Inflammatory macrophage treated with lipopolysaccharide for 1 hour (primary cell): ENCODE measurements at places on chromosomes 4 and X.
A peak's percentile ranks its signal among the peaks of the same experiment; 100 is the strongest.

DNA sequence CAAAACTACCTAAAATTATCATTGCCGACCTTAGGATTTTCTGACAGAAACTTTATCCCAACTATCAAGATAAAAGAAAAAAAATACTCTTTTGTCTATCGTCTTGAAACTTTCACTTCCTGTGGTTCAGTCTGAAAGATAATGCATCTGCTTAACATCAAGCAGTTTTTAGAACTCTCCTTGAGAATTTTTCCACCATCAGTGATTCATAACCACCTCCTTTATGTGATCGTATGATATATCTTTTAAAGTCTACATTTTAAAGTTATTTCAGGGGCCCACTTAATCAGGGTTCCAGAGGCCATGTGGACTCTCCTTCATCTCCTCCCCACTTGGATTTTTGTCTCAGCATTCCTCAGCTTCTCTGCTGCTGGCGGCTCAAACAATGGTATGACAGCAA is 272.8 kb upstream of the TENM3 start:
- DNase-seq: no peak

DNA sequence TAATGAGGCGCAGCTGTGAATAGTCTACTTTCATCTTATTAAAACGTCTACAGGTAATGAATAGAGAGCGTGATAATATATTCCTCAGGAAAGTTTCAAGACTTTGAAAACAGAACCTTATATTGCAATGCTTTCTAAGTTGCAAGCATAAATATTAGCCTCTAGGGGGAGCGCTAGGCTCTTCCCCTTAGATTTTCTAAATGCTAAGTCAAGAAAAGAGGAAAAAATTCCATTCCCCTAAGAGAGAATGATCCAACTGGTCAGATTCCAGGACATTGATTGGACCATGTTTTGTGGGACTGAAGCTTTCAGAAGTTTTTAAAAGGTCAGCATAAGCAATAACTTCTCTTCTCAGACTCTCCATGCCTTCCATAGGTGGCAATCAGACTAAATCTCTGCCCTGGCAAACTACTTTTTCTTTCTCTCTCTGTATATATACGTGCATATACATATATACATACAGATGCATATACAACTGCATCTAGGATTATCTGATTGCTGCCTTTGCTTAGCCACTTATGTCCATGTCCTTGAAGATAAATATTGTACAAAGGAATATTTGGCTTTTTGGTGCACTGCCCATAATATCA is 492.9 kb downstream of the INPP4B start:
- DNase-seq: peak; percentile 63

DNA sequence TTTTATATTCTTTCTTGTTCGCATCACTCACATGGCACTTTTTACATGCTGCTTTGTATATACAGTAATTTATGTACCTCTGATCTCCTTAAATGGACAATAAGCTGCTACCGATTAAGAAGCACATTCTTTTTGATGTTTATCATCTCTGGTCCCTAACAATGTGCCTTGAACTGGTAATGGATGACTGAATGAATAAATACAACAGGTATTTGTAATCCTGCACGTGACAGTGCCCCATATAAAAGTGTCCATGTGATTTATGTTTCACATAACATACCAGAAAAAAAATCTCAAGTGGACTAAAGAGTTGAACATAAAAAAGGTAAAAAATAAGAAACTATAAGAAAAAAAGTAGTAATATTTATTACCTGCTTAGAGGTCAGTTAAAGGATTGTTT is 7.7 kb upstream of the SLAIN2 start:
- no peak for DNase-seq

DNA sequence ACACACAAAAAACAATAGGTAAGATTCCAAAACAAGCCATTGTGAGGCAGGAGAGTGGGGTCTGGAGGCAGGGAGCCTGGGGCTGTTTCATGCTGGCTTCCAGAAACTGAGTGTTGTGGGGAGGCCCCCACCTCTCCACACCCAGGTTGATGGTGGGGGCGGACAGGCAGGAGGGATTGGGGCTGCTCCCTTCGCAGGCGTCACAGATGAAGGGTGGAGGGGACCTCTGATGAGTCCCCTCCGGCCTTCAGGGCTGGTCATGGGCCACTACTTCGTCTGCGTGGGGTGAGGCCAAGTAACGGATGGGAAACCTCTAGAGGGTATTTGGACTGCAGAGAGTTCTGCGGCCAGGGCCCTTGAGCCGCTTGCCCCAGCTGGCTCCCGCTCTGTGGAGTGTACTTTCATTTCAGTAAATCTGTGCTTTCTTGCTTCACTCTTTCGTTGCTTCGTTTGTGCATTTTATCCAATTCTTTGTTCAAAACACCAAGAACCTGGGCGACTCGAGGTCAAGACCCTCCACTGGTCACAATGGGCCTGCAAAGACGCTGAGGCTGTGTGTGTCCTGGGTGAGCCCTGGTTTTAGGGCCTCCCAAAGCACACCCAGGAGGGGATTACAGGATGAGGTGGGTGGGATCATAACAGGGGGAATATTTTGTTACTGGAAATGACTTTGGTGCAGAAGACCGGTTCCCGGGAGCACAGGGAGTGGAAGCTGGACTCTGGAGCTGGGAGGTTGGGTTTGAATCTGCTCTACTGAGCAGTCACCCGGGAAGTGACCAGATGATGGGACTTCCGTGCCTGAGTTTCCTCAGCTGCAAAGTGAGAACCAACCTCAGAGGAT is 83.7 kb upstream of the ADRA2C start:
- DNase-seq: no peak

DNA sequence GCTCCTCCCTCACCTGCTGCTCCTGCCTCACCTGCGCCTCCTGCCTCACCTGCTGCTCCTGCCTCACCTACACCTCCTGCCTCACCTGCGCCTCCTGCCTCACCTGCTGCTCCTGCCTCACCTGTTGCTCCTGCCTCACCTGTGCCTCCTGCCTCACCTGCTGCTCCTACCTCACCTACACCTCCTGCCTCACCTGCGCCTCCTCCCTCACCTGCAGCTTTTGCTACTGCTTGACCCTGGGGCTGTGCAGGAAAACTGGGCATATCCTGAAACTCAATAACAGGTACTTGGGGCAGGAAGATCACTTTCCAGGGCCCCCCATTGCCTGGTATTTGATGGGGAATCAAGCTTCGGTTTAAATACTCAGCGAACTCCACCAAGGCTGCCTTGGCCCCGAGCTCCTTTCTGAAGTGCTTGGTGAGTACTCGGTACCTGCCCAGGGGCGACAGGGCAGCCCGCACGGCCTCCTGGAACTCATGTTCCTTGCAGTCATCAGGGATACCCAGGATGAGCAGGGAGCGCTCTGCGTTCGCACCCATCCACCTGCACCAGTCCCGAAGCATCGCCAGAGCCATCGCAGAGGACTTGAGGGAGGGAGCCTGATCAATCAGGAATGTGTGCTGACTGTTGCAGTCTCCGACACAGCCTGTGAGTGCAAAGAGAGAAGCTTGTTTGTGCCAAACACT is 2.7 kb downstream of the PNMA6E start:
- no peak for DNase-seq

GRCh38 chr4:89111833-89112563 is 665 bp downstream of the TIGD2 start:
- peak; percentile 39 for DNase-seq

DNA sequence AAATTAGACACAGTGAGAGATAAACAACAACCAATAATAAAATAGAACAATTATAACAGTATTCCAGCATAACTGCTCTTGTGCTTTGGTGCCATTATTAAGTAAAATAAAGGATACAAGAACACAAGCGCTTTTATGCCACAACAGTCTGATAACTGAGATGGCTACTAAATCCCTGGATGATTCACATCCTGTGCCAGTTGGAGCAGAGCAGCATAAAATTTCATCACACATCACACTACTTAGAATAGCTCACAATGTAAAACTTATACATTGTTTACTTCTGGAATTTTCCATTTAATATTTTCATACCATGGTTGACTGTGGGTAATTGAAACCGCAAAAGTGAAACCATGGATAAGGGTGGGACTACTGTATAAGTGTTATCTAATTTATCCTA is 399.9 kb upstream of the CNKSR2 start:
- no peak for DNase-seq

DNA sequence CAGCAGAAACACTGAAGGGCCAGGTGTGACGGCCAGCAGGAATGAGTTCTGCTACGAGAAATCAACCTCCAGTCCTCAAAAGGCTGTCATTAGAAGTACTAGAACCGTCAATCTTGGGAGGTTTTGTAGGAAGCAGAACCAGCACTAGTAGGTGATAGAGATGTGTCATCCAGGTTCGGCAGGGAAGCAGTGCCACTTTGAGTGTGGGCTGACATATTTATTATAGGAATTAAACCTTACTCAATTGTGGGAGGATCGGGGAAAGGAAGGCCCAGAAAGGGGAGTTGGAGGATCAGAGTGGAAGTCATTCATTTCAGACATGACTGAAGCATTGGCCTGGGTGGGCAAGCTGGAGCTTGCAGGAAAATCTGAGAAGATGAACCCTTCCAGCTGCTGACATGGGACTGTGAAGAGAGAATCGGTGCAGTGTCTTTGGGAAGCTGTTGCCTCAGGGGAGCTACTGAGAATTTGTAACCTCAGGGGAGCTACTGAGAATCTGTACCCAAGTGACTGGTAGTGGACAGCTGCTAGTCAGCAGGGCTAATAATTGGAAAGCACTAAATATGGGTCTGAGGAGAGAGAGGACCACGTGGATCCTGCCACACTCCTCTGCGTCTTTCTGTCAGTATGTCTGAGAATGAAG is 177.4 kb downstream of the SPRY1 start:
- no peak for DNase-seq

- no peak for DNase-seq
These were observed 76.2 kb downstream of the MTMR1 start for GRCh38 chrX:150769408-150769807.

DNA sequence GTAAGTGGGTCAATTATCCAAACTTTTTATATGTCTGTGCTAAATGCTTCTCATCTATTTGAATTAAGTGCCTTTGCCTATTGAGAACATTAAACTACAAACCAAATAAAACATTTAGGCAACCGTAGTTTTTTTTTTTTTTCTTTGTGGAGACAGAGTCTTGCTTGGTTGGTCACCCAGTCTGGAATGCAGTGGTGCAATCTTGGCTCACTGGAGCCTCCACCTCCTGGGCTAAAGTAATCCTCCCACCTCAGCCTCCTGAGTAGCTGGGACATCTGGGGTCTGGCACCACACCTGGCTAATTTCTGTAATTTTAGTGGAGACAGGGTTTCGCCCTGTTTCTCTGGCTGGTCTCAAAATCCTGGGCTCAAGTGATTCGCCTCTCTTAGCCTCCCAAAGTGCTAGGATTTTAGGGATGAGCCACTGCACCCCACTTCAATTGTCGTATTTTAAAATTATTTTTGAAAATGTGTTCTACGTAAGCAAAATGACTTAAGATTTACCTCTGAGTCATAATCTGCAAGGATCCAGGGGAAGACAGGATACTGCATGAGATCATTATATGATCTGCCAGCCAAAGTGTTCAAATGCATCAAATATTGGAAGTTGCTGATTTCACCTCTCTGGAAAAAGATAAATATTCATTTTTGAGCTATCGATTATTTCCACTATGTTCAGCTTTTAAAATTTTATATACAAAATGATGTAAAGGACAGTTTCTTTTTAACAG is 125.6 kb downstream of the CDS1 start:
- DNase-seq: no peak

GRCh38 chrX:18748499-18748898 is 41.1 kb downstream of the PPEF1 start:
- DNase-seq: no peak

GRCh38 chrX:133544115-133544514 is 128.8 kb upstream of the GPC4 start:
- peak; percentile 70 for DNase-seq

- no peak for DNase-seq
These were observed 119.9 kb downstream of the ANK2 start for GRCh38 chr4:113169368-113169767.

GRCh38 chr4:140662082-140662869 is 93.5 kb upstream of the UCP1 start:
- no peak for DNase-seq

GRCh38 chr4:28010577-28011240 is 1150.1 kb downstream of the STIM2 start:
- DNase-seq: no peak

GRCh38 chrX:15646543-15646942 is 18.1 kb downstream of the CLTRN start:
- DNase-seq: no peak

DNA sequence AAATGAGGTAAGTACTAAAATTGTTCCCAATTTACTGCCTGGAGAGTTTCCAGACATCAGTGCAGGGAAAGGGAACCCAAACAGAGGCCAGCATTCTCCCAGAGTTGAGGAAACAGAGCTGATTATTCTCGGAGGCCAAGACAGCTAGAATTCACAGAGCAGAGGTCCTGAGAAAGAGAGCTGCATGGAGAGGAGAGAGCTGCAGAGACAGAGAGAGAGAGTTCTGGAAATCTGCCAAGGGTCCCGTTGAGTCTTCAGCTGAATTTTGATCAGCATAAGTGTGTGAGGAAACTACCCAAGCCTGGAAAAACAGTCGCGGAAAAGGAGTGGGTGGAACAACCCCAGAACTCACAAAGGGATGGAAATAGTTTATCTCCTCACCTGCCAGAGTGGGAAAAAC is 43.8 kb upstream of the GPR173 start:
- DNase-seq: no peak

DNA sequence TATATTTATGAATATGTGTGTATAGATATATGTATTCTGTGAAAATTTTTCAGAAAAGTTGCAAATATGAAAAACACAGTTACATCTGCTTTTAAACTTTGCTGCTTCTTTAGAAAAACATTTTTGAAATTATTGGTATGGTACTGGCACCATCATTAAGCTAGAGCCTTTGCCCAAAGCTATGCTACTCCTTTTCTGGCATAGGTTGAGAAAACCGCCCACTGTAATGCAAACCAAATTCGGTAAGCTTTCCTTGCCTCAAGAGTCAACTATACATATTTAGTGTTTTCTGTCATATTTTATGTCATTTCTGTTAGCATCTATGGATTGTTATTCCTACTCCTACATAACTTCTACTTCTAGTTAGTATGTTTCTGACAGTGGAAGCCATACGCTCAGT is 50.7 kb downstream of the ANTXR2 start:
- DNase-seq: no peak

- DNase-seq: no peak
These were observed 19.7 kb upstream of the GRPR start for GRCh38 chrX:16103625-16104024.

DNA sequence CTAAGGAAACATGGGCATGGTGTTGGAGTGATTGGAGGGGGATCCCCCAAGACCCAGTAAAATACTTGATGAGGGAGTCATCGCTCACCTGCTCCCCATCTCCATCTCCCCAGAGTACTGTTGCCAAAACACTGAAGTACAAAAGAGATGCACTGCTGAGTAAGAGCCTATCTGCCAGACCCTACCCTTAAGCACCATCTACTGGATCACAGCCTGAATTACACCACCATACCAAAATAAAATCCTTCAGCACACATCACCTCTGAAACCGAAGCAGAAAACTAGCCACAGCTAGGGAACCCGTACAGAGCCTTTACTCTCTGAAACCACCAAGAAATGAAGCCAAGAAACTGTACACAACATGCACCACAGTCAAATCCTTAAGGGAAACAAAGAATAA is 466.3 kb upstream of the ACTRT1 start:
- no peak for DNase-seq

DNA sequence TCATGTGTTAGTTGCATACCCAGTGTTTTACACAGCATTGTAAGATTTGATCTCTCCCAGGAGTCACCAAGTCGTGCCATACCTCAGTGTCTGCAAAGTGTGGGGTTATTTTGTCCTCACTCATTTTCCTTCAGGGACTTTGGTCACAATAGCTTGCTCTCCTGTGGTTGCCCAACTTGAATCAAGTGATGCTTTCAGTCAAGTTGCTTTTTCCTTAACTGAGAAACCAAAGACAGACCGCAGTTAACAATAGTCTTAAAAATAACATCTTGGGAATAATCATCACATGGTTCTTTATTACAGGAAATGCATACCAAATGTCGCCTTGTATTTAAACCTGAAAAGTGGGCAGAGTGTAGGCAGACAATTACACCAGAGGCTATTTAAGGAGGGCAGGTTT is 44.5 kb upstream of the NDP start:
- DNase-seq: no peak
